ENCODE measurements at places on chromosomes 5 and 9.

GRCh38 chr9:85741095-85741874, 469 bp downstream of the AGTPBP1 start:
- DNase-seq: peak; percentile 25

- DNase-seq: no peak
Observed at GRCh38 chr5:33277061-33277650, 163.6 kb upstream of the TARS1 start.

DNA sequence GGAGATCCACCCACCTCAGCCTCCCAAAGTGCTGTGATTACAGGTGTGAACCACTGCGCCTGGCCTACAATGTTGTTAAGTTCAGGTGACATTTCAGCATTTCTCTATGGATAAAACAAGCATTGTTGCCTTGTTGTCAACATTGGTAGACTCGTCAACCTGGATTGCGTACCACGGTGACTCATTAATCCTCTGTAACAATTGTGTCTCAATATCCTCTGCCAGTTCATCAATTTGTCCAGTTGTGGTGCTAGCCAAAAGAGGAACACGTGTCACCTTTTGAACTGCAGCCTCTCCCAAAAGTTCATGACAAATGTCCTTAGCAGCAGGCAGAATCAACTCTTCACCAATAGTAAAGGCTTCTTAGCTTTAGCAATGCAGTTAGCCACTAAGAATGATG, 46.3 kb upstream of the LARP1 start:
- DNase-seq: no peak

- no peak for DNase-seq
Observed at GRCh38 chr5:78500871-78501270, 140.5 kb downstream of the SCAMP1 start.

DNA sequence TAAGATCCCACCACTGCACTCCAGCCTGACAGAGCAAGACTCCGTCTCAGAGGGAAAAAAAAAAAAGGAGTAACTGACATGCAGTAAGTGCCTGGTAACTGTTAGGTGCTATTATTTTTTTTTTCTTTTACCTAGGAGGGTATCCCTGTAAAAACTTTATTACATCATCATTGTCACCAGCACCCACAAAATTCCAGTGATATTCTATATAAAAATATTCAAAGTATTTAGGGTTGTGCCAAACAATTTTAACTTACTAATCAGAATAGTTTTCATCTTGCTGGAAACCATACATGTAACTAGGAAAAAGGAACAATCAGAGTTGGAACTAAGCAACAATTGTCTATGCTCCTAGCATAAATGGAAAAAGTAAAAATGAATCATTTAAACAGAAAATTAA, 112.4 kb downstream of the SSBP2 start:
- DNase-seq: no peak

DNA sequence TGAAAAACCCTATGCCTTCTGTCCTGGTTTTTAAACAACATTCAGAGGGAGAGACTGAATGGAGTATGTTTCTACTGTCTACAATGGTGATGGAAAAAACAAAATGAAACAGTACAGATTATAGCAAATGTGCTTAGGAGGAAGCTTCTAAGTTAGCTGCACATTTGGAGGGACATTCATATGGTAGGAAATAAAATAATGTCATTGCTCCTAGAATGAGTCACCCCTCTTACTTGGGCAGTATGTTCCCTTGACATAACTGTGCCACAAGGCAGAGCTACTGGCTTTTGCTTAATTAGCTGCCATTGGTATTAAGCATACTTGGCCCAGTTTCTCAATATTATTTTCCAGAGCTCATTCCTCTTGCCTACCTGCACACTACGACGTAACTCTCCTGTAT, 128.9 kb downstream of the GDNF start:
- peak; percentile 34 for DNase-seq

DNA sequence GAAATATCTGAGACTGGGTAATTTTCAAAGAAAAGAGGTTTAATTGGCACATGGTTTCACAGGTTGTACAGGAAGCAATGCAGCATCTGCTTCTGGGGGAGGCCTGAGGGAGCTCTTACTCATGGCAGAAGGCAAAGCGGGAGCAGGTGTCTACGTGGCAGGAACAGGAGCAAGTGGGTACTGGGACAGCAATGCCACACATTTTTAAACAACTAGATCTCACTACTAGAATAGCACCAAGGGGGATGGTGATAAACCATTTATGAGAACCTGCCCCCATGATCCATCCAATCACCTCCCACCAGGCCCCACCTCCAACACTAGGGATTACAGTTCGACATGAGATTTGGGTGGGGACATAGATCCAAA, 47.6 kb upstream of the HOMER1 start:
- no peak for DNase-seq

GRCh38 chr9:11722957-11723356, 970.2 kb upstream of the TYRP1 start:
- no peak for DNase-seq

All from adrenal gland (tissue), 19 donors.